Fibroblast of skin of right quadriceps (primary cell): ENCODE measurements at places on chromosomes 16 and 17.

DNA sequence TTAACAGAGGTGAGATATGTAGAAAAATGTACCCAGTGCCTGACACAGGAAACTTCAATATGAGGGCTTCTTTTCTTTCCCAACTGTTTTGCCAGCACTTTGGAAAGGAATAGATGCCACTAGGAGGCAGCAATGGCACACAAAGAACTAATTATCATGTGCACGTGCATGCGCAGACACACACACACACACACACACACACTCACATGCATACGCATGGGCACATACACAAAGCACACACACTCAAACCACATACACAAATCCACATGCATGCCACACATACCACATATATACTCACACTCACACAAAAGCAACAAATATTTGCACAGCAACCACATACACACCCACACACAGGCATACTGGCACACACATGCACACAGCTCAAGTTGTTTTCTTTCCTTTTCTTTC lies 8.8 kb upstream of the CEP112 start:
- DNase-seq: peak; percentile 82

DNA sequence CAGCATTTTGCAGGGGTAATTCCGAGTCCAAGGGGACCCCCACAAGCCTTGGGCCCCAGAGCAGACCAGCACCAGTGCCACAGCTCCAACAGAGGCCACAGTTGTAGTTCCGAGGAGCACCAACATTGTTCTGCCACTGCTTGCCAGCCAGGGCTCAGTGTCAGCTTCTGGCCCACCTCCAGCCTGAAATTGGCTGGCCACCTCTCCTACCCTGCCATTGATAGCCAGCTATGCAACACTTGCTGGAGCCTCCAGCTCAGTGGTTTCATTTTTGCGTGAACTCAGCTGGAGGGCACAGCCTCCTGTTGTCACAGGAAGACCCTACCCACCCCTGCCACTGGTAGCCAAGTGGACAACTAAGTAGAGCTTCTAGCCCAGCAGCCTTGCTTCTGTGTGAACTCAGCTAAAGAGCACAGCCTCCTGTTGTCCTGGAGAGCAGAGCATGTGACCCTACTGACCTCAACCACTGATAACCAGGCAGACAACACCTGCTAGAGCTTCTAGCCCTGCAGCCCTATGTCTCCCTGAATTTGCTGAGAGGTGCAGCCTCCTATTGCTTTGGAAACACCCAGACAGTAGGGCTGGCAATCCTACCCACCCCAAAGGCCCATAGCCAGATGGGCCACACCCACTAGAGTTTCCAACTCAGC lies 24.9 kb downstream of the HYDIN start:
- no peak for DNase-seq

DNA sequence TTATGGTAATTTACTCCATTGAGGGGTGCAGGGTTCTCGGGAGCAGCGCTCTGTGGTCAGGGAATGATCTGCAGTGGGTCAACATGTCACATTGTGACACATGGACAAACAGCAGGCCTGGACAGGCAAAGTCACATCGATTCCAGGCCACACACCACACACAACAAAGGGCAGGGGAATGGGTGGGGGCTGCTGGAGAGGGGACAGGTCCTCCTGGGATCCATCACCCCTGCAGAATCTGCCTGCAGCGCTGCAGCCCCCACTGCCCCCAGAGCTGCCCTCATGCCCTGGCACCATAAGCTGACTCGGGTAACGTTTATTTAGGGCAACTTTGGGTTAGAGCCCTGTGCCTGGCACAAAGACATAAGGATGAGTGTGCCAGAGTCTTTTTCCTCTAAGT lies 9.1 kb downstream of the PEMT start:
- no peak for DNase-seq

- DNase-seq: no peak
Observed at GRCh38 chr17:58606934-58607333, 84.9 kb downstream of the TEX14 start.

DNA sequence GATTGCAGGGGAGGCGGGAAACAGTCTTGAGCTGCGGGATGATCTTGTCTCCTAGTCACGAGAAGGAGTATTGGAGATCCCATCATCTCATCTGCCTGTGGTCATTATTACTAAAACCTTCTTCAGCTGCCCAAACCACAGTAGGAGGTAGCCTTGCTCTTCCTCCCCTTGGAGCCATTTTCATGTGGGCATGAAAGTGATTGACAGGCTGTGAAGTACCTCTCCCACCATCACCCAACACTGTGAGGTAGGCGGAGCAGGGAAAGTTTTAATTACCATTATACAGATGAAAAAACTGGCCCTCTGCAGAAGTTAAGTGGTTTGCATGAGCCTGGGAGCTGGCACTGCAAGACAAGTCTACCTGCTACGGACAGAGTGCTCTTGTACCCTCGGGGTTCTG lies 237.3 kb downstream of the MSI2 start:
- no peak for DNase-seq

- DNase-seq: no peak
Observed at GRCh38 chr16:80345701-80346100, 195.1 kb upstream of the DYNLRB2 start.

DNA sequence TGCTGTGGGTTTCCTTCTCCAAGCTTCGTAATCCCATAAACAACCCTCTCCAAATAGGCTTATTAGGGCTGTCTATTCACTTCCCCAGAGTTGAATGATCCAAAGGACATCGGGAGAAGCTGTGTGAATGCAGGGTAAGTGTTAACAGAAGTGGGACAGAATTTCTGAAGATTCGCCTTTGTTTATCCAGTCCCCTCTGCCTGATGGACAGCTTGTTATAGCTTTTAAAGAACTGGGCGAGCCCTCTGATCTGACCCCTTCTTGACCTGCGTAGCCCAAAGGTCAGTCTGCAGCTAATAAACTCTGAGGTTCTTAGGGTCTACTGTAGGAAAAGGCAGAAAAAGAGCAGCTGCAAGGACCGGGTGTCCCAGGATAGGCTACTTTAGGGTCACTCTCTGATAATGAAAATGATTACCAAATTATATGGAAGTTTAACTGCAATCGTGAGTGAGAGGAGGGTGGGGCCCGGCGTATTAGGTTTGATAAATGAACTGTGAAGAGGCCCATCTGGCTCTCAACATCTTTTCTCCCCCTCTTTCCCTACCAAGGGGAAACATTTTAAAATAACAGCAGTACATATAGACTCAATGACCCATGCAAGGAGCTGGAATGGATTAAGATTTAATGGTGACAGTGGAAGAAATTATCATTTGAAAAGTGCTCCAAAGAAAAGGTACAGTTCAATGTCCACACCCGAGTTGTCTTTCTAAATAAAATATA lies 233.4 kb downstream of the FTO start:
- DNase-seq: no peak

DNA sequence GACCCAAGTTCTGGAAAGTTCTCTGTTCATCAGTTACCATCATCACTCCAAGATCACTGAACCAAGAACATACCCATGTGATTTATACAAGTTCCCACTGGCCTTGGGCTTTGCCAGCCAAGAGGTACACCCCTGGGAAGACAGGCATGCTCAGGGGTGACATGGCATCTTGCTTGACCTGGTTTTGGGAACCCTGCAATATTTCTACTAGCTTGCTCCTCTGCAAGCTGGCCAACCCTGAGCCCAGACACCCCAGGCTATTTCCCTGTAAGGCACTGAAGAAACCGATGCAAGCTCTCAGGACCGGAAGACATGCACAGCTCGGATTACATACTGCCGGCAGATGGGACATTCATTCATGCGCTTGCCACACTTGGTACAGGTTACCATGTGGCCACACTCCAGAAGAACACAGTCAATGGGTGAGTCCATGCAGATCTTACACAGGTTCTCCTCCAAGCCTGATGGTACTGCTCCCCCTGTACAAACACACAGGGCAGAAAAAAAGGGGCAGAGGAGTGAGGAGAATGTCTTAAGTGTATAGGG lies 31.4 kb downstream of the LIG3 start:
- DNase-seq: no peak

- peak; percentile 3 for DNase-seq
Observed at GRCh38 chr16:35252356-35252936, 1793.0 kb downstream of the TP53TG3F start.

GRCh38 chr17:28818819-28819221 lies 23.8 kb downstream of the FAM222B start:
- no peak for DNase-seq

GRCh38 chr16:87739801-87740200 lies 26.0 kb downstream of the KLHDC4 start:
- no peak for DNase-seq

DNA sequence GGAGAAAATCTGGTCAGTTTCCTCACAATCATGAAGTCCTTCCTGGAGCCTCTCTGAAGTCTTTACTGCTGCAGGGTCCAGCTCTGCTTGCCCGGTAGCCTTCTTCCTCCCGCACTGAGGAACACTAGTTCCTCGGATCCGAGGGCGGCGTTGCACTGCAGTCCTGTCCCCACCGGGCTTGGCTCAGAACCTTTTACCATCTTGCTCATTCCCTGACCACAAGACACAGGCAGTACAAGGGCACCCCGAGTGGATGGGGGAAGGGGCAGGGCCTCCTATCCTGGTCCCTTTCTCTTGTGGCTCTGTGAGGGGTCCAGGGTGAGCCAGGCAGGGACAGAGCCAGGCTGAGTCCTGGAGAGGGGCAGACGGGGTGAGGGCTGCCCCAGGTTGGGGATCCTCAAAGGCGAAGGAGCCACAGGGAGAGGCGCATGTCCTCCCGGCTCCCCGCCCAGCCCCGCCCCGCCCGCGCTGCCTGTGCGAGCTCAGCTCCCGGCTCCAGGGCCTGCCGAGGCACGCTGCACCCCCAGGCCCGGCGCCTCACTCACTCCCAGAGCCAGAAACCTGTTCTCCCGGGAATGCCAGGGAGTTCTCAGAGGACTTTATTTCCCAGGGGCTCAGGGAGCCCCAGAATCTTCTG lies 1.5 kb downstream of the FOXN1 start:
- DNase-seq: no peak

GRCh38 chr17:67221062-67221998 lies 23.7 kb downstream of the HELZ start:
- DNase-seq: peak; percentile 61

- no peak for DNase-seq
Observed at GRCh38 chr16:4894276-4895150, 42.4 kb downstream of the PPL start.

DNA sequence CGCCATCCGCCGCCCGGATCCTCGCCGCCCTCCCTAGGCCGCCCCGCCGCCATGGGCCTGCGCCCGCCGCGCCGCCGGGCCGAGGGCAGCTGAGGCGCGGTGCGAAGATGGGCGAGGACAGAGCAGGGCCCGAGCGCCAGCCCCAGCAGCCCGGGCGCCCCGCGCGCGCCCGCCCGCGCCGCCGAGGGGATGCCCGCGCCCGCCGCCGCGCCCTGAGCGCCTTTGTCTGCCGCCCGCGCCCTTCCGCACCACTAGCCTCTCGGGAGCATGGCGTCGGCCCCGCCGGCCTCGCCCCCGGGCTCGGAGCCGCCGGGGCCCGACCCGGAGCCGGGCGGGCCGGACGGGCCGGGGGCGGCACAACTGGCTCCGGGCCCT lies 278 bp downstream of the RAB11FIP3 start:
- no peak for DNase-seq

DNA sequence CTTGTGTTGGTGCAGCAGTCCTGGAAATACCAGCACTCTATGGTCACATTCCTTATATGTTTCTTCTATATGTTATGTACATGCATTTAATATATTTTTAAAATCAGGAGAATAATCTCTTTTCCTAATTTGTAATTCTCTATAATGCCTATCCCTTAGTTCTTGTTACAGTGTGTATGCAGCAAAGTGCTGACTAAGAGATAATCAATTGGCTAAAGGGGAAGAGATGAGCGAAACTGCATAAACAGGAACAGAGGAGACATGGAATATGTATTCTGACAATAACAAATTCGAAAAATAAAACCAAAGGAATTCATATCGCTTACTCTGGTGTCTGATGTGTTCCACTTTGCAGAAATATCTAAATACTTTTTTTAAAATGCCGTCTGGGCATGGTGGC lies 41.7 kb downstream of the SYNRG start:
- DNase-seq: no peak

DNA sequence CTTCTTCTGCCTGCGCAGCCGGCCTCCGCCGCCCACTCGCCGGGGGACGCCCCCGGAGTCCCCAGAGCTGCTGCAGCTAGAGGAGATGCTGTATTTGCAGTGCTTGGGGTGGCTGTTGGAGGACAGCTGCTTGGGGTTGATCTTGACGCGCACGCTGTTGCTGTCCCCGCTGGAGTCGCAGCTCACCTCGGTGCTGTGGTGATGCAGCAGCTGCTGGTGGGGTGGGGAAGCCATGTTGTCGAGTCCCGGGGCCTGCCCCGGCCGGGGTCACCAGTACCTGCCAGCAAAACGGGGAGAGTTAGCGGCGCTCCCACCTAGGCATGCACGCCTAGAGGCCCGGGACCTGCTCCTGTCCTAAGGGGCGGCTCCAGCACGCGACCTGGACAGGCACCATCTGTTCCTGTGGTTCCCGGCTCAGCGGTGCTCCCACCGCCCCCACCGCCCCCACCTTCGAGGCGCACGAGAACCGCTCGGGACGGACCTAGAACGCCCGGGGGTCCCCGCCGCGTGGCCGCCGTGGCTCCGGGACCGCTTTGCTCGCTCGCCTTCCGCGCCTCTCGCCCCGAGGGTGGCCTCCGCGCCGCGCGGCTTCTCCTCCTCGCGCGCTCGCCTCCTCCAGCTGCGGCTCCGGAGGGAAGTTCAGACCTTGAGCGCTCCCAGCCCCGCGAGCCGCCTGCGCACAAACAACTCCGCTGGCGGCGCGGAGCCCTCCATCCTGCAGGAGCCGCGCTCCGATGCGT lies 863 bp downstream of the ADCY9 start:
- DNase-seq: peak; percentile 66

DNA sequence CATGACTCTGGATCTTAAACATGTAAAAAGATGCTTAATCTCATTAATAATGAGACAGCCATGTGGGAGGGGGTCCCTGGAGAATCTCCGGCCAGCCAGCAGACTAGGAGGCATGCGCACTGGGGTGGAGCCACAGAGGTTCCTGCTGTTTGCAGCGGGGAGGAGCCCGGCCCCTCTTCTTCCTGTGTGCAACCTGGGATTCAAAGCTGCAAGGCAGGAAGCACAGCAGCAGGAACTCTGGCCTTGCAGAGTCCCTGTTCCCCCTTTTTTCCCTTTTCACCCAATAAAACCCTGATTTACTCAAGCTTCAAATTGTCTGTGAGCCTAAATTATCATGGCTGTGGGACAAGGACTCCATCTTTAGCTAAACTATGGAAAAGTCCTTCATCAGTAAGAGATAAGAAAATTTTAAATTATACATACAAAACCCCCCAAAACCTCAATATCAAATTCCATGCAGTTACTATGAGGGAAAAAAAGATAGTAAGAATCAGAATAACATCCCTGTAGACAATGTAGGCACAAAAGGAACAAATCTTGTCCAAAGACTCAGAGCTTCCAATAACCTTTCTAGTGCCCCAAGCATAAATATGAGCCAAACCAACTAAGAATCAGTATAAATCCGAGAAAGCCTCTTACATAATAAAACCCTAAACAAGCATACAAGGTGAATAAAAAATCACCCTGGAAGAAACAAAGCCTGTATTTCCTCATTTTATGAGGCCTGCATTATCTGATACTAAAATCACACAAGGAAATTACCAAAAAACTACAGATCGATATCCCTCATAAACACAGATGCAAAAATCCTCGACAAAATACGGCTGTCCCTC lies 12.1 kb downstream of the CFDP1 start:
- peak; percentile 73 for DNase-seq

- no peak for DNase-seq
Observed at GRCh38 chr17:15663691-15664090, 20.4 kb downstream of the TRIM16 start.

- no peak for DNase-seq
Observed at GRCh38 chr17:64094412-64094811, 35.5 kb downstream of the ERN1 start.
